CD4-positive, alpha-beta T cell treated with Interleukin-4 for 4 hours (primary cell): ENCODE measurements at places on chromosomes 3 and 15.

- DNase-seq, result no peak
These were observed 117.9 kb upstream of the UBE2E2 start for GRCh38 chr3:23085261-23085660.

GRCh38 chr15:101175401-101175800, 76.4 kb downstream of the CHSY1 start:
- no peak for DNase-seq

- DNase-seq, result no peak
These were observed 741.4 kb upstream of the CCDC54 start for GRCh38 chr3:106635826-106636225.

DNA sequence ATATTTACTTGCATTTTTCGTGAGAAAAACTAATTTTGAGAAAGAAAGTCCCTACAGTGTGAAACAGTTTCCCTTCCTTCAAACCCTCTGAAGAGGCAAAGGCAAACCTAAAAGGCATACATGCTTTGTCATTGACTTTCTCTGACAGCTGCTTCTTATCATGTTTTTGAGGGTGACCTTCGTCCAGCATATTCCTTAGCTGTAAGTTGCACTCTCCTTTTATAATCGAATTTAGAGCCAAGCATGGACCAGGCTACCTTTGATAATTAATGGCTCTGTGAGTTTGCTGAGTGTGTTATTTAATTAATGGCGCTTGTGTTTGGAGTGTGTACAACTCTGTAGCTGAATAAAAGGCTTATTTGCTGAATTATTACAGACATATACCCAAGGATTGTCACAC, 684.2 kb upstream of the CFAP20DC start:
- no peak for DNase-seq

- DNase-seq, result no peak
These were observed 239.9 kb downstream of the OPA1 start for GRCh38 chr3:193832833-193833413.

- DNase-seq, result no peak
These were observed 318.6 kb downstream of the SUCLG2 start for GRCh38 chr3:67335813-67336212.

GRCh38 chr3:95886616-95887015, 927.8 kb upstream of the EPHA6 start:
- DNase-seq, result no peak

DNA sequence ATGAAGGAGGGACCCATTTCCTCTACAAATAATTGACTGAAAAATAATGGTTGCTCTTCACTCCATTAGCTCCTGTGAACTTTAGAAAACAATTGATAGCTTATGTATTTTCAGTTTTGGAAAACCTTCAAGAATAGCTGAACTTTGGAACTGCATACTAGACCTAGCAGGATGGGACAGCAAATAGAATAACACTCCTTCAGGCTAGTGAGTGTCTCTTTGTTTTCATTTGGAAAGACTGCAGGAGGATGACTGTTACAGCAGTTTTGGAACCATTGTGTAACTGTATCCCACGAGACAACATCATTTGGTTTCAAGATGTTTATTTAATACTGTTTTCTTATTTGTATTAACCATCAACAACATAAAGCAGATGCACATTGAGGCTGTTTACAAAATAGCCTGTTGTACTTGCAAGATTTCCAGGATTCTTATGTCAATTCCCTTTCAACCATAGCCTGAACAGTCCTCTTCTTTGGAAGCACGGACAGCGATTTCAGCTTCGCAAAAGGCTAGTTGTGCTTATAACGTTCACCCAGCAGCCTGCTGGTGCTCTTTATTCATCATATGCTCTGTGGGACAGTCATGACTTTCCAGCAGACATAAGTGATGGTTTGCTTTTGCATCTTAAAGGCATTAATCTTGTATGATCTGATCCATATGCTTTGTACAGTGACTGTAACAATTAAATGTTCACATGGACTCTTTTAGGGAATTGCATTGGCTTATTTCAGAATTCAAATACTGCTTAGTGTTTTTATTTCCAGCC, 335.5 kb downstream of the IL5RA start:
- DNase-seq, result no peak

GRCh38 chr3:186425788-186426730, 64.0 kb upstream of the DGKG start:
- no peak for DNase-seq

- DNase-seq, result no peak
These were observed 10.6 kb downstream of the IQSEC1 start for GRCh38 chr3:13062647-13063046.

DNA sequence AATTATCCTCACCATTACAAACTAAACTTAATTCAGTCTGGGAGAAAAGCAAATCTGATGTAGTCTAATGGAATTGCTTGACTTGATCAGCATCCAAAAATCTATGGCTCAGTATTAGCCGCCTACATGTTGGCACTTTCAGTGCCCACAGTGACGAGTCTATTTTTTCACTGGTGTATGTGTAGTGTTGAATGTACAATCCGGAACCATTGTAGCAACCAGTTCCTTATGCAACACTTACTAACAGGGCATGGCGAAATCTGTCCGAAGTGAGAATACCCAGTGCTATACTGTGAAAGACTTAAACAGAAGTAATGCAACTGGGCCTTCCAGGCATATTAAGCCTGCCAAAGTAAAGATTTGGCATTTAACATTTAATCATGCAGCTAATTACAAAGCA, 18.6 kb downstream of the LRRN1 start:
- no peak for DNase-seq

- no peak for DNase-seq
These were observed 29.6 kb upstream of the TIMP4 start for GRCh38 chr3:12188328-12188648.

- no peak for DNase-seq
These were observed 161.0 kb downstream of the TCF12 start for GRCh38 chr15:57079446-57079845.

GRCh38 chr15:81074773-81075172, 59.3 kb upstream of the CFAP161 start:
- no peak for DNase-seq

DNA sequence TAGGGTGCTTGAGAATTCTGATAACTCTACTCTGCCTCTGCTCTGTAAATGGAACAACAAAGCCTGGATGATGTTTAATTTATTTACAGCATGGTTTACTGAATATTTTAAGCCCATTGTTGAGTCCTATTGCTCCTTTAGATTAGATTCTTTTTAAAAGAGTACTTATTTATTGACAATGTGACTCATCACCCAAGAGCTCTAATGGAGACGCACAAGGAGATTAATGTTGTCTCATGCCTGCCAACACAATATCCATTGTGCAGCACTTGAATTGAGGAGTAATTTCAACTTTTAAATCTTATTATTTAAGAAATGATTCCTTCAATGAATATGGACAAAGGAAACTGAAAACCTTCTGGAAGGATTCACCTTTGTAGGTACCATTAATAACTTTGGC, 691.4 kb downstream of the ZBBX start:
- DNase-seq, result no peak

GRCh38 chr15:76209523-76209922, 101.7 kb downstream of the ETFA start:
- no peak for DNase-seq

DNA sequence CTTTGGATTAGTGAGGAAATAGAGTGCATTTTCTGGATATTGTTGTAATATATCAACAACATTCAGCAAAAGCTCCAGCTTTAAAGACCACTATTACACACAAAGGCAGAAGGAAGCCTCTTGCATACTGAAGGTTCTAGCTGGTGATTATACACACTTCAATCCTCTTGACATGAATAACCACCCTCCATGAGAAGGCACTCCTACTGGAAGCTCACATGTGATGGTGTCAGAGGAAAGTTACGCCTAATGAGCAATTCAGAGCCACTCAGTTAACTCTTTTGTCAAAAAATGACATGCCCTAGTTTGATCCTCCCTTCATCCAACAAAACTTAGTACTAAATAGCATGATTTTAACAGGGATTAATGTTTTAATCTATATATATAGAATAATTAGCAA, 124.6 kb upstream of the LYSMD4 start:
- DNase-seq, result no peak
